ENCODE measurements at places on chromosomes 6 and 20.

- no peak for DNase-seq
Measured at GRCh38 chr6:30600451-30600961, 16.5 kb downstream of the PPP1R10 start.

- DNase-seq, result no peak
Measured at GRCh38 chr6:166658115-166658791, 31.2 kb upstream of the RPS6KA2 start.

DNA sequence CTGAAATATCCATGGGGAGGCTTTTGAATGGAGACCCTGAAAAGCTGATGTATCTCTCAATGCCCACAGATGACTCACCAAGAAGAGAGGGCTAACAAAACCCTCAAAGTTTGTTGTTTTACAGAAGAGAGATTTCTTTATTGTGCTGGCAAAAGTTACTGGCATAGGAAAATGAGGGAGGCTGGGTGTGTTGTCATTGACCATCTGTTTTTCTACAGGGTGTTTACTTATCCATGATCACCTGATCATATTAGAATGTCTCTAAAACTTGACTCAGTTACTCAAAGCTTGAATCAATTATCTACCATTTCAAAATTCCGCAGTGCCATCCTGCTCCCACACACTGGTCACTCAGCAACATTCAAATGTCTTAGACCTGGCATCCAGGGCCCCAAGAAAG lies 9.8 kb downstream of the NCOA6 start:
- no peak for DNase-seq

GRCh38 chr6:107621229-107621937 lies 131.5 kb downstream of the SOBP start:
- no peak for DNase-seq

DNA sequence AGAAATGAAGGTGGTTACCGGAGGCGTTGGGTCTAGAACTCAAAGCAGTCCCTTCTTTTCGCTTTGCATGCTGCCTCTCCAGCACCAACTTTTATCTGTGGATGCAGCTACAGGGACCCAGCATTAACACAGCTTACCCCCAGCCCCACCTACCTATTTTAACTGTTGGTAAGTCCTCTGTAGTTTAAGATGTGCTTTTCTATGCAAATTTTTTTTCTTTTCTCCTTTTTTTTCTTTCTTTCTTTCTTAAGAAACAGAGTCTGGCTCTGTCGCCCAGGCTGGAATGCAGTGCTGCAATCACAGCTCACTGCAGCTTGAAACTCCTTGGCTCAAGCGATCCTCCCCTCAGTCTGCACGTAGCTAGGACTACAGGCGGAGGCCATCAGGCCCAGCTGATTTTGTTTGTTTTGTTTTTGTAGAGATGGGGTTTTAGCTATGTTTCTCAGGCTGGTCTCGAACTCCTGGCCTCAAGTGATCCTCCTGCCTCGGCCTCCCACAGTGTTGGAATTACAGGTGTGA lies 6.5 kb upstream of the USP45 start:
- no peak for DNase-seq

- no peak for DNase-seq
Measured at GRCh38 chr6:160519603-160520042, 144.5 kb downstream of the LPA start.

DNA sequence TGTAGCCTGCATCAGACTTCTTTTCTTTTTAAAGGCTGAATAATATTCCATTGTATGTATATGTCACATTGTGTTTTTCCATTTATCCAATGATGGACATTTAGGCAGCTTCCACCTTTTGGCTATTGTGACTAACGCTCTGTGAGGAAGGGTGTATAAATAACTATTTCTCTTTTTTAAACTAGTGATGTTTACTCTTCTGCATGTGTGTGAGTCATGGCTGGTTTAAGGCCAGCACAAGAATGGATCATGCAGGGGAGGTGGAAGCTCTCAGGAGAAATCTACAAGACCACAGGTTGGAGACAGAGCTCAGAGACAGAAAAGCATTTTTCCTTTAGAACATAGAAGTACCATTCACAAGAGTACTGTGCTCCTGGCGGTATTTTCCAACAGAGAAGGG lies 307.2 kb downstream of the SOX4 start:
- no peak for DNase-seq

- no peak for DNase-seq
Measured at GRCh38 chr6:22411376-22412105, 114.7 kb upstream of the PRL start.

DNA sequence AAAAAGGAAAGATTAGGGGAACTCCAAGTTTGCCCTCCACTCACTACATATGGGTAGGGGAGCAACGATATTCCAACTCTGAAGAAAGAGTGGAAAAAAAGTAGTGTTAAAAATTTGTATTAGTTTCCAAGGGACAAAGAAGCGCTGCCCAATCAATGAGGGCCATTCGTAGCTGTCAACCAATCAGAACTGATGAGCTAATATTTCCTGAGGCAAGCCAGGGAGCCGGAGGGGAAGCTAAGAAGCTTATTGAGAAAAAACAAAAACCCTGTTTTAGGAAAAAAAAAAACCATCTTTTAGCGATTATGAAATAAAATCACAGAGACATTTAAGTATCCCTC lies 59.5 kb downstream of the TRIM38 start:
- no peak for DNase-seq

GRCh38 chr6:145071836-145072235 lies 663.5 kb downstream of the EPM2A start:
- DNase-seq, result no peak

GRCh38 chr20:50358971-50359370 lies 151.2 kb upstream of the PTPN1 start:
- DNase-seq, result no peak

DNA sequence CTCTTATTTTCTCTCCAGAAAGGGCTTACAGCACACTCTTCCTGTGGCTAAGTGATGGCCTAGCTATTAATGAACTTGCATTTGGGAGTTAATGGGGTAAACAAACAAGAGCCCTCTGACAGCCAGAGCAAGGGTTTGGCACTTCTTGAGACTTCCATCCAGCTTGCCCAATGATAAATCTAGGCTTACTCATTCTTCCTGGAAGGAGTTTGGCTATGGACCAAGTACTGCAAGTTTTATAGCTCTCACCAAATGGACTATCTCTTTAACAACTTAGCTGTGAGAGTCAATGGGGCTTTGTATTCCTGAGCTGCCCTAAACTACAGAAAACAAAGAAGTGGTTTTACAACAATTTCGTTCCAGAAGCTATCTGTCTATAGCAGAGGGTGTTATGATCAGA lies 16.7 kb upstream of the PI3 start:
- DNase-seq, result no peak

- DNase-seq, result no peak
Measured at GRCh38 chr6:48318670-48319069, 207.7 kb upstream of the PTCHD4 start.

GRCh38 chr20:48639899-48640298 lies 187.9 kb downstream of the PREX1 start:
- DNase-seq, result no peak

- no peak for DNase-seq
Measured at GRCh38 chr20:50569864-50570836, 60.0 kb downstream of the PTPN1 start.

GRCh38 chr6:136508725-136509392 lies 41.4 kb downstream of the MAP7 start:
- no peak for DNase-seq

DNA sequence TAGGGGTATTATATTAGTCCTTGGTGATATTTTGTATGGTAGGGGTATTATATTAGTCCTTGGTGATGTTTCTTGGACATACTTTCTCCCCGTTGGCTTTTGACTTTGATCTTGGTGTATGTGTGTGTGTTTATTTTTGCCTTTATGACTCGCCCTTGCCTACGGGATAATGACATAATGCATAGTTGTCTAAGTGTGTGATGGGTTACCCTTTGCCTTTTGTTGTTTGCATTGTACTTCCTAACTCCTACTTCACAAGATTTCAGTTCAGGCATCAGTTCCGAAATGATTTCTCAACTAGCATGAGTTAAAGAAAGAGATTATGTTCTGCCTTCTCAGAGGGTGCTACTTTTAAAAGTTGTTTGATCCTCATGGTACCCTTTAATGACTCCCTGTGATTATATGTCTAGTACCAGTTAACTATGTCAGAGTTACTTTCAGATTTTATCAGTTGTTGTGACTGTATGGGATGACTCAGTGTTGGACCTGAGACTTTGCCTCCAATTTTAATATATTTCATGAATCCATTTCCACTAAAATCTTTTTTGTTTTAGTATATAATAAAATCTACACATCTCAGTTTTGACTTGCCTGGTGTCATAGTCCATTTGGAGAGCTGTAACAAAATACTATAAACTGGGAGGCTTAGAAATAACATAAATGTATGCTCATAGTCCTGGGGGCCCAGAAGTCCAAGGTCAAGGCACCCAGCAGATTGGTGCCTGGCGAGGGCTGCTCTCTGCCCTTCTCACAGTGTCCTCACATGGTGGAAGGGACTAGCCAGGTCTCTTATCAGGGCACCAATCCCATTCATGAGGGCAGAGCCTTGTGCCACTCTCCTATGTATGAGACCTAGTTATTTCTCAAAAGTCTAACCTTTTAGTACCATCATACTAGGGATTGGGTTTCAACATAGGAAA lies 34.1 kb downstream of the CDYL start:
- DNase-seq, result no peak

DNA sequence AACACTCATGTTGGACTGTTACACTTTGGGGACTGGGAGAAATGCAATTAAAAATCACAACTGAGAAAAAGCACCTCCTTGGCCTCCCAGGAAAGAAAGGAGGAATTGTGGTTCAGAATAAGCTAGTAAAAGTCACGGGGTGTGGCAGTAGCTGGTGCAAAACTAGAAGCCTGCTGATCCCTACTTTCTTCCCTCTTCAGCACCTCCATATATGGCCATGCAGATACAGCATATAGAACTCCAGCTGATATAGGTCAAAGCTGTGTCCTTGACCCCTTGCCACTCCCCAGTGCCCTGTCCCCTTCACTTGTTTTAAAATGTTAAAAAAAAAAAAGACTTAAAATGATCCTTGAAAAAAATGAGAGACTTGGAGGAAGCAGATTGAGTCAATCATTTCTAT lies 5.5 kb upstream of the FLRT3 start:
- DNase-seq, result no peak

DNA sequence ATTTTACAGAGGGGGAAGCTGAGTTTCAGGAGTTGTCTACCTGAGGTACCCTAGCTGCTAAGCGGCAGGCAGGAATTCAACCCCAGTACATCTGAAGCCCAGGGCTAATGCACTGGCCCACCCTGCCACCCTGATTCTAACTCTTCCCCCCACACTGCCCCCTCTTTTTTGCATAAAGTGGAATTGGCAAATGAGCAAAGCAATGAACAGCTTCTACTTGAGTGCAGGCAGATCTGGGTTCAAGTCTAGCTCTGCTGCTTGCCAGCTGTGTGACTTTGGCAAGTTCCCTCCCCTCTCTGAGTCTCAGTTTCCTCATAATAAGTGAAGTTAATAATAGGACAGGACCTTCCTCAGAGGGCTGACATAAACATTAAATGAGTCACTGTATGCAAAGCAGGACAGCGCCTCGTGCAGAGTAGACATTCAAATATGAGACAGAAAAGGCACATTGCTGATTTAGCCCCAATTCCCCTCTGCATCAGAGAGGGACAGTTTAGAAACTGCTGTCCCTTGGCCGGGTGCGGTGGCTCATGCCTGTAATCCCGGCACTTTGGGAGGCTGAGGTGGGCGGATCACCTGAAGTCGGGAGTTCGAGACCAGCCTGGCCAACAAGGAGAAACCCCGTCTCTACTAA lies 4.7 kb downstream of the ADA start:
- no peak for DNase-seq

DNA sequence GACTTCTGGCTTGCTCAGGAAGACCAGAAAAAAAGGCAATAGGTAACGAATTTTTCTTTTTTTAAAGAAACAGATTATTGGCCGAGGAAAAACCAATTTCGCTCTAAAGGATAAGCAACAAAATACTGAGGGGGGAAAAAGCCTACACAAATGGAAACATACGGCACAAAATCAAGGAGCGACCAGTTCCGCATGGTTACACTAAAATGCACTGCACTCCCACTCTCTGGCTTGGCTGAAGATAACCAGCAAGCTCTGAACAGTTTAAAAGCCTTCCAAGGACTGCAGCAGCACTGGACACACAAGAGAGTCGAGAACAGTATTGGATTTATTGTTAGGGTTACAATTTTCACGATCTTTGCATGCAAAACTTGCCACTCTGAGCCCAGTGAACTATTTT lies 881 bp upstream of the MAP7 start:
- DNase-seq, result no peak

DNA sequence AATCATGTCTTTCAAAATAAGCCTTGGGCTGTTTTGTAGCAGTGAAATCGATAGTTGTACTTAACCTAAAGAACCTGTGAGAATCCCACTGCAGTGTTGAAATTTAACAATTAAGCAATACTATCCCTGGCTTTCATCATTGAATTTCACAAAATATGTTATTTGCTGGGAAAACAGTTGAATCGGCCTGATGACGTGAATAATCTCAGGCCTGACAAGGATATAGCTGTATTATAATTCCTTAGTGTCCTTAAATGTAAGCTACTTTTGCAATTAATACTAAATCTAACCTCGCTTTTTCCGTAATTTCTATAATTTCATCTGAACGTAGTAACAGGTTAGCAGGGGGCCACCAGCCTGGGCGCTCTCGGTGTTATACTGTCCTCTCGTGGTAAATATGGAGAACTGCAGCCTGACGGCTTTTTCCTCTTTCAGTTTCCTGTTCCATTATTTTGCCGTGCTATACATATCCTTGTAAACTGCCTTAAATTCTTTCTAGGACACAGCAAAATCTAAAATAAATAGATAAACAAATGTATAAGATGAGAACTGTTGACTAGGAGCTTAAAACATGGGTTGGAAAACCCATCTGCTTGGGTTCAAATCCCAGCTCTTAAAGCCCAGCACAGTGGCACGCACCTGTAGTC lies 24.0 kb downstream of the MTFR2 start:
- peak; percentile 23 for DNase-seq

DNA sequence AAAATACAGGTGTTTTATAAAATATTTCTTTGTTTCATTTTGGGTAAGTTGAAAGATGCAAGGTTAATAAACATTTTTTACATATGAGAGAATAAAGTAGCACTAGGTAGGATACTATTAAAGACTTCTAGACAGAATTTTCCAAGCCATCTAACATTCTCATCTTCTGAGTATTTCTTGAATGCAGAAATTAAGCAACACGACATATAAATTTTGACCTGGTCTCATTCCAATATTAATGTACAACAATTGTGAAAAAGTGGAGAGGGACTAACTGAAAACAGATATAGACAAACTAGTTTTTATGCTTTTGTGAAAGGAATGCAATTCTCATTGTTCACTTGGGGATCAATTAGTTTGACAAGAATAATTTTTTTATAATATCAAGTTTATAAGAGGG lies 11.5 kb upstream of the FOXO3 start:
- DNase-seq, result no peak

DNA sequence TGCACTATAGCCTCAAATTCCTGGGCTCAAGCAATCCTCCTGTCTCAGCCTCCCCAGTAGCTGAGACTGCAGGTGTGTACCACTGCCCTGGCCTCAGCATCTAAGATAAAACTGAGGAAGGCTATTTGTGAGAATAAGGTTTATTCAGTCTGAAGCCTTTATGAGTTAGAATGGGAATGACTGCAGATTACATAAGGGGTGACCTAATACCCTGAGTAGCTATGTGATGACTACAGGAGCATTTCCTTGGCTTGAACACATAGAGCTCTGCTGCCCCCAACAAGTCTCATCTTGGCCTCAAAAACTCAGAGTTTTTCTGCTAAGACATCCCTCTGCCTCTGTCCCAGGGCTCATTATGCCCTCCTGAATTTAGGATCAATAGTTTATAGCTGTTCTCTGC lies 7.6 kb downstream of the GSS start:
- DNase-seq, result no peak

GRCh38 chr20:289693-290083 lies 862 bp downstream of the C20orf96 start:
- no peak for DNase-seq

- DNase-seq, result no peak
Measured at GRCh38 chr20:19423900-19424620, 211.6 kb downstream of the SLC24A3 start.
